ENCODE measurements at places on chromosomes 3 and 15.

DNA sequence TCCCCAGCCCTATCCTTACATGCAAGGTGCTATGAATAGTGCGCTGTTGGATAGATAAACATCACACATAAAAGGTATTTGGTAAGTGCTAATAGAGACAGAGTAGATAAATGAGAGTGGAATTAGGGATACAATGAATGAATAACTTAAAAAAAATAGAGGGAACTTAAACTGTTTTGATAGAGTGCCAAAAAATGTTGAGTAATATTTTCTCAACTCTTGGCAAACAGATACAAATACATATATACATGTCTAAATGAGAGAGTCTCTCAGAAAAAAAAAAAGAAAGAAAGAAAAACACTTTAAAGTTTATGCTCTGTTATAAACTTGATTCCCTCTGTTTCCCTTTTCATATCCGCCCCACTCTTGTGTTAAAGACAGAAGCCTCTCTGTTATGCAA, 667.4 kb downstream of the ROBO2 start:
- DNase-seq, result no peak

- no peak for DNase-seq
Observed at GRCh38 chr15:32888221-32888761, 170.5 kb downstream of the GREM1 start.

DNA sequence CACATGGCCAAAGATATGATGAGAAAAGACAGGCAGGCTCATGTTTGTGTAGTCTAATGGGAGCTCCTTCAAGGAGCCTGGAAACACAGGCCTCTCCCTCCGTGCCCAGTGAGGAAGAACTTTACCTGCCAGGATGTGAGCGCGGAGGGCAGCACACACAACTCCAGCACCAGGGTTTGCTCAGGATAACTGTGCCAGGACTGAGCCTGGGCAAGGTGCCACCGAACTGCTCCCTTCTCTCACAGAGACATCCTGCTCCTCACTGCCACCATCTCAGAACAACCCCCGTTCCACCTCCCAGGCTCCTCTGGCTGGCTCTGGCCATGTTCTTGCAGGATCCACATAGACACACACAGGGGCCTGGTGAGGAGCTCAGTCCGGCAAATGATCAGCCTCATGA, 87.4 kb downstream of the NUP210 start:
- no peak for DNase-seq

DNA sequence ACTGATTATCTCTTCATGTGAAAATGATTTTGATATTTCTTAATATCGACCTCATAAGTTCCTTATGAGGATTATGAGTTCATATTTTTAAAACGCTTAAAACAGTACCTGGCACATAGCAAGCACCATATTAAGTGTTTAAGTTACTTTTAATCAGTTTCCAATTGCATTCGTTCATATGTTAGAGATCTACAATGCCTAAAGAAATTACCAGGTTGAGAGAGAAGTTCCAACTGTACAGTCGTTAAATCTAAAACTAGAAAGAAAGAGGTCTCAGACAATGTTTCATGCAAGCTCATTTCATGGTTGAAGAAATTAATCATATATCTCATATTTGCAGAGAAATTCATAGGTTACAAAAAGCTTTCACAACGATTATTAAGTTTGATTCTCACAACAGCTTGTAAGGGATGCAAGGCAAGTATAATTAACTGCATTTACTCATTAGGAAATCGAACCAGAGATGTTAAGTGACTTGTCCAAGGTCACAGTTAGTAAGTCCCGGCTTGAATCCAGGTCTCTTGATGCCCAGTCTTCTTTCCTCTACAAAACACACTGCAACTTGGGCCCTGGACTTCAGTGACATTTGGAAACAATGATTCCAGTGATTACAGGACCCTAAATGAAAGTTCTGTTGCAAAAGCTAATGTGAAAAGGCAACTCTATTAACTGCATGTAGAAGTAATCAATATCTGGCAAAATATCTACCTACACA, 1.3 kb downstream of the MYO5A start:
- no peak for DNase-seq

- DNase-seq, result no peak
Observed at GRCh38 chr3:11903047-11903446, 56.4 kb upstream of the TAMM41 start.

DNA sequence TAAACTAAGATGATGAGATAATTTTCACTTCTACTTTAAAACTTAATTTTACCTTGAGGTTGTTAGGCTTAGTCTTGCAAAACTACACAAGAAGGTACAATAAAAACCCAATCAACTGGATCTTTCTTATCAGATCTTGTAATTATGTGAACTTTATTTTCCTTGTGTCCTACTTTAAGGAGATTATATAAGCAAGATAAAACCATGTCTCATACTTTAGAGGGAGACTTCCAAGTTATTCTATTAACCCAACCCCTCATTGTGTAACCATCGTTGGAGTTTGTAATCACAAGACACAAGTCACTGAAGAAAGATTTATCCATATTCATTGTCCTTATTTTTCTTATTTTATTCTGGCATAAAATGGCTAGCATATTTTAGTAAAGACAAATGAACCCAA, 165.6 kb downstream of the SERPINI1 start:
- DNase-seq, result no peak

DNA sequence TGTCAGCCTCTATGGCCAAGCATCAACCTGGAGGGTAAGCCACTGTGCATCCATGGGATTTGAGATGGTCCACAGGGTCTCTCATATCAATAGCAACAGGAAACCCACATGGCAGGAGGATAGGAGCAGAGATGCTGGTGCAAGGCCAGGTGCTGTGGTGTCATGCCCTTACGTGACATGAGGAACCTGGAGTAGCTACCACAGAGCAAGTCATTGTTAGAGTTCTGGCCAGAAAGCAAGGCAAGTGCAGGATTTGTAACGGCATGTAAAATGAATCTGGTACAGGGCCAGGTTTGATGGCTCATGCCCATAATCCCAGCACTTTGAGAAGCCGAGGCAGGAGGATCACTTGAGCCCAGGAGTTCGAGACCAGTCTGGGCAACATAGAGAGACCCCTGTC, 14.8 kb upstream of the ZNF774 start:
- DNase-seq, result no peak

DNA sequence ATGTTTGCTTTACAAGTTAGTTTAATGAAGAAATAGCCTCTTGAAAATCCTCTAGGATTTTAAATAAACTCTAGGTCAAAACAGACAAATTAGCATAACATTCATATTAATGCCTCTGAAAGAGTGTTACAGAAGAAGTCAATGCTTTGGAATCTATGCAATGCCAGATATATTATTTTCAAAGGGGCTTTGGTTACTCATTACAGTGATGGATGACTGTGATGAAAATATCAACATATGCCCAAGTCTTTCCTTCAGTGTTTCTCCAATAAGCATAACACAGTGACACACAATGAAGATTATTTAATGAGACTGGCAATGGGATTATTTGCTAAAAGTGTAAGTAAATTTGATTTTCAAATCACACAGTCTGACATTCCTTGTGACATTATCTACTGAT, 1247.2 kb downstream of the ROBO2 start:
- no peak for DNase-seq

DNA sequence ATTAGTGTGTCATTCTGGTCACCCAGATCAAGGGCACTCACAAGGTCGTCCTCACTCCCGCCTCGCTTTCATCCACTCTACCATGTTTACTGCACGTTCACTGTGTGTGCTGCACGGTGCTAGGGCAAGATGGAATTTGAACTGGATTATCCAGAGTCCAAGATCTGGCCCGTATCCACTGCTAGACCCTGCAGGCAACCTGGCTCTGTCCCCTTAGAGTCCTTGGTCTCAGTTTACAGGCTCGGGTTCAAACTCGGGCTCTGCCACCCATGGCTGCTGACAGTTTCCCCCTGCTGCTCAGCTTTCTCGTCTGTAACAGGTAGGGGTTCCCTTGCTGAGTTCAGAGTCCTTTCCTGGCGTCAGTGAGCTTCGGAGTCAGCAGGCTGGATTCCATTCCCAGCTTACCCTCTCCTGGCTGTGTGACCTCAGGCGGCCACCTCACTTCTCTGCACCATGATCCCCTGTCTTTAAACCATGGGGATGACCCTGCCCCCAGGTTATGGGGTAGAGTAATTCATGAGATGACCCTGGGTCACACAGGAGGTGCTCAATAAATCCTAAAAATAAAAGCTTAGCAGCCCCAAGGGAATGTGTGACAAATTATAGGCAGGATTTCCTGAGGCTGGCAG, 79.6 kb upstream of the SLC6A6 start:
- DNase-seq, result no peak

GRCh38 chr15:42065033-42065432, 29.3 kb downstream of the PLA2G4D start:
- DNase-seq, result no peak

DNA sequence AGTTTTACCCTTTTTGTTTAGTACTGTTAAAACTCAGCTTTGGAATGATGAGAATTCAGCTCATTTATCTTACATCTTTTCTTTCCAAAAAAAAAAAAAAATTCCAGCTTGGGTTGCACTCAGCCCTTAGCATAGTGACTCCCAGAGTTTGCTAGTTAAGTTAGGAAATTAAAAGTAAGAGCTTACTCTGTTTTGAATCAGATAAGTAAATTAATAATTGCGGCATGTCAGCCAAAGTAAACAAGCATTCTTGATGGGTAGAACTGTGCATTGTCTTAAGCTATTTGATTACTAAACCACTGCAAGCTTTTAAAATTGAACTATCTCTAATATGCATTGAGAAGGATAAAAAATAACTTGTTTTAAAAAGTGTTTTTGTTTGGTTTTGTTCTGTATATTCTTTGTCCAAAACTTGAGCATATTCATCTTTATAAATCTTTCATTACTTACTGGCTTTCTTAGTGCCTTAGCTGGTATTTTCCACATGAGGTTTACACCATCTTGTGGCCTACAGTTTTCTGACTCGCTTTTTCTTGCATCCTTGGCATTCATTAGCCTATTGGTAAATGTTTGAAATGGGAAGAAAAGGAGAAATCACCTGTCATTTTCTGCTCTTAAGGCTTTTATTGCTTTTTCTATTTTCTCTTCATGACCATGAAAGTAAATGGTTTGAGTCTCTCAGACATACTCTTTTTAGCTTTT, 107.6 kb downstream of the FILIP1L start:
- DNase-seq, result no peak

- DNase-seq, result no peak
Observed at GRCh38 chr3:33658621-33658990, 59.4 kb downstream of the CLASP2 start.

DNA sequence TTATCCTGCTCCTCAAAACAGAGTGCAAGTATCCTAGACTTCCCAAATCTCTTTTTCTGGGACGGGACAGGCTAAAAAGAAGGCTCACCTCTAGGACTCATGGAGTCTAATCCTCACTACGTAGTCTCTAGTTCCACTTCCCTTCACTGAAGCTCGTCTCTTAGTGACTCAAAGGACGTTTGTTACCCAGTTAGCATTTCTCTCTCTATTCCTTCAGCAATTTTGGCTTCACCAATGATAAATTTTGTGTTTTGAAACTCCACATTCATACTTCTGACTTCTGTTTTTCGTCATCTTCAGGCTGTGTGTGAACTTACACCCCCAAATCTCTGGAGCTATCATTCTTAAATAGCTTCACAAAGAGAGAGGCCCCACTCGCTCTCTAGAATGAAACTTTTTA, 627.1 kb downstream of the NAALADL2 start:
- DNase-seq, result no peak

DNA sequence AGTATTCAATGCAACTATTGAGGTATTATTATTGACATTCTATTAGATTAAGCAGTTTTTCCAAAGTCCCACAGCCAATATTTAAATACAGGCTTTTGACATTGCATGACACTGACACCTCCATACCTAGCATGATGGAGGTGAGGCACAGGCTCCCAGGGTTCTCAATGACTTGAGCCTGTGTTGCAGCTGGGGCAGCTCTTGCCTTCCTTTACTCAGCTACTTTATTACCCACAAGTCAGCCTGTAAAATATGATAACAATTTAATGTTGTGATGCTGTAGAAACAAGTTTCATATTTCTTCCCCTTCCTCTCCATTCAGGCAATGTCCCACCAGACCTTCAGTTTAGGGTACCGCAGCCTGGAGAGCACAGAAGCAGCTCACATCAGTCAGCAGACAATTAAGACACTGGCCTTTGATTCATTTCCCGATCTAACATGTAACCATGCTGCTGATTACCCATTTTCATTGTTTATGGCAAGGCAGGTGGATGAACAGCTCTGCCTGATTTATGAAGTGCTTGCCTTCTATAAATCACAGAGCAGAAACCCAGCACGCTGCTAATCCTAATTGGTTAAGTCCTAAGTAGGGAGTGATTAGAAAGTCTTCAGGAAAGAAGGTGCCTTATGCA, 826.1 kb downstream of the AGBL1 start:
- no peak for DNase-seq

All from activated CD4-positive, CD25-positive, alpha-beta regulatory T cell treated with anti-CD3 and anti-CD28 coated beads, Interleukin-2, amount 50 U/mL, for 72 hours (primary cell).